ENCODE measurements at places on chromosomes 16 and 17.

GRCh38 chr17:16007439-16007838 is 7.8 kb downstream of the TTC19 start:
- peak; percentile 21 for DNase-seq

DNA sequence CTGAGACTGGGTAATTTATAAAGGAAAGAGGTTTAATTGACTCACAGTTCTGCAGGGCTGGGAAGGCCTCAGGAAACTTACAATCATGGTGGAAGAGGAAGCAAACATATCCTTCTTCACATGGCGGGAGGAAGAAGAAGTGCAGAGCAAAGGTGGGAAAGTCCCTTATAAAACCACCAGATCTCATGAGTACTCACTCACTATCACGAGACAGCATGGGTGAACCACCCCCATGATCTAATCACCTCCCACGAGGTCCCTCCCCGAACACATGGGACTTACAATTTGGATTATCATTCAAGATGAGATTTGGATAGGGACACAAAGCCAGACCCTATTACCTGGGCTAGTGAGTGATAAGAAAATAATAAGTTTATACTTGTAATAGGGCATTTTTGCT is 70.6 kb upstream of the HS3ST2 start:
- DNase-seq = no peak

- no peak for DNase-seq
These were observed 5.2 kb upstream of the GHDC start for GRCh38 chr17:42199416-42200011.

- peak; percentile 48 for DNase-seq
These were observed 4.4 kb upstream of the DHX40 start for GRCh38 chr17:59561042-59561441.

GRCh38 chr17:82266142-82266541 is 7.4 kb downstream of the CSNK1D start:
- no peak for DNase-seq

- DNase-seq = no peak
These were observed 157.7 kb upstream of the CDH11 start for GRCh38 chr16:65279576-65279975.

DNA sequence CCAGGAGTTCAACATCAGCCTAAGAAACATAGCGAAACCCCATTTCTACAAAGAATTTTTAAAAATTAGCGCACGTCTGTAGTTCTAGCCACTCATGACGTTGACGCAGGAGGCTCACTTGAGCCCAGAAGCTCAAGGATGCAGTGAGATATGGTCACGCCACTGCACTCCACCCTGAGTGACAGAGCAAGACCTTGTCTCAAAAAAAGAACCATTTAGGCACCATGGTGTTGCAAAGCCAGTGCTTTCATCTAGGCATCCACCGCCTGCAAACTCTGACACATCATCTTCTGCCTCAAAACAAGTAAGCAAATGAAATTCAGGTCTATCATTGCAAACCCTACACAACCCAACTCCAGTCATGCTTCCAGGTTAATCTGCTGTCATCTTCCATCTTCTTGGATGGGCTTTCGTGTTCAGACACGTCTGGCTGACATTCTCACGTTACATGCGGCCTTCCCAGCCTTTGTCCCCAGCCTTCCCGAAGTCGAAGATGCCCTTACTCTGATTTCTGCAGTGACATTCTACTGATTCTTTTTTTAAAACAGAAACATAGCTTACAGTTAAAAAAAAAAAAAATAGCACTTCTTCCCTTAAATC is 8.9 kb downstream of the ANKRD11 start:
- peak; percentile 83 for DNase-seq

DNA sequence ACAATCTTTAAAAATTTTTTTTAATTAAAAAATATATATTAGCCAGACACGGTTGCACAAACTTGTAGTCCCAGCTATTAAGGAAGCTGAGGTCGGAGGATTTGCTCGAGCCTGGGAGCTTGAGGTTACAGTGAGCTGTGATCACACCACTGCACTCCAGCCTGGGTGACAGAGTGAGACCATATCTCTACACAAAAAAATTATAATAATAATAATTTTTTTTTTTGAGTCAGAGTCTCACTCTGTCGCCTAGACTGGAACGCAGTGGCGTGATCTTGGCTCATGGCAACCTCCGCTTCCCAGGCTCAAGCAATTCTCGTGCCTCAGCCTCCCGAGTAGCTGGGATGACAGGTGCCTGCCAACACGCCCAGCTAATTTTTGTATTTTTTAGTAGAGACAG is 23.8 kb downstream of the LITAF start:
- DNase-seq = no peak

GRCh38 chr16:28882551-28883160 is 4.4 kb downstream of the ATP2A1 start:
- DNase-seq = no peak

- DNase-seq = peak; percentile 43
These were observed 43.3 kb downstream of the RANBP10 start for GRCh38 chr16:67763066-67763465.

GRCh38 chr16:23941025-23941424 is 105.2 kb downstream of the PRKCB start:
- no peak for DNase-seq
